Right cardiac atrium (tissue), 5 donors: ENCODE measurements at places on chromosomes 12 and 14.

- peak; percentile 71 for DNase-seq
These were observed 28.8 kb downstream of the SPRING1 start for GRCh38 chr12:116708826-116709756.

GRCh38 chr12:108614041-108614440 is 16.2 kb upstream of the TMEM119 start:
- DNase-seq = no peak

GRCh38 chr14:40694023-40694422 is 912.7 kb upstream of the LRFN5 start:
- DNase-seq = no peak

DNA sequence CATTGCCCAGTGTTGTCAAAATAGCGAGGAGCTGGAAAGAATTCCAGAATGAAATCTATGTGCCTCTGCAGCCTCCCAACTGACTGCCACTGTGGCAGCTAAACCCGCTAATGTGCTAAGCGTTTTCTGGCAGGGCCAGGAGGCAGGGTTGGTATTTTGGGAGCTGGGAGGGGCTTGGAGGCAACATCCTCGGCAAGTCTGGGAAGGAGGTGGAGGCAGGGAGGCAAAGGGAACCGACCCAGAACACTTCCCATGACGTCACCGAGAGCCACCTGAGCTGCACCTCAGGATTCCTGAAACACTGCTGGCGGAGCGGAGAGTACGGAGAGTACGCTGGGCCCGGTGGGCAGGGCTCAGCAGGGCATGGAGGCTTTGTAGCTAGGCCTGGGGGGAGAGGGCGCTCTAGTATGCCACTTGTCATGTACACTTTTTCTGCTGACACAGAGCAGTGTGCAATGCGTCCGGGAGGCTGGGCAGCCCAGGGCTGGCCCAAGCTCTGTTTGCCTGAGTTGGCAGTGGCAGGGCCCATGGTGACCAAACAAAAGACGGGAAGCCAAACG is 81.5 kb downstream of the DPF3 start:
- peak; percentile 78 for DNase-seq

GRCh38 chr12:23944067-23944466 is 5.4 kb downstream of the SOX5 start:
- DNase-seq = no peak

GRCh38 chr12:57604454-57604991 is at the start of gene DTX3:
TSS of gene DTX3 (plus strand) at chr12:57604824. CDS start at chr12:57606518, 1,694 bp downstream.
- peak; percentile 79 for DNase-seq

DNA sequence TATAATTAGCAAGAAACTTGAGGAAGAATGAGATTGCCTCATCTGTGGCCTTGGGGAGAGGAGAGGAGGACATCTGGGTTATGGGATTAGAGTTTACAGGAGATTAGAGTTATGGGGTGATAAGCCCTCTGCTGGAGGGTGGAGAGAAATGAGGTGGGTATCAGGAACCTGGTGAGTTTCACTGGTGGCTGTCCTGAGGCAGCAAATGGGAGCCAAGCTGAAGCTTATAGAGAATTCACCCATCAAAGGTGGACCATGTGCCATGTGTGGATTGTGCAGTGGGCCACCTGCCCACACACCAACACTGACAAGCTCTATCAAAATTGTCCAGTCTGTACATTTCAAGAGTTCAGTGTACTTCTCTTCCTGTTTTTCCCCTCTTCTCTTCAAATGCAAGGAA is 135.3 kb downstream of the AEBP2 start:
- no peak for DNase-seq

GRCh38 chr12:6554168-6555017 is 1.4 kb downstream of the IFFO1 start:
- DNase-seq = peak; percentile 90

DNA sequence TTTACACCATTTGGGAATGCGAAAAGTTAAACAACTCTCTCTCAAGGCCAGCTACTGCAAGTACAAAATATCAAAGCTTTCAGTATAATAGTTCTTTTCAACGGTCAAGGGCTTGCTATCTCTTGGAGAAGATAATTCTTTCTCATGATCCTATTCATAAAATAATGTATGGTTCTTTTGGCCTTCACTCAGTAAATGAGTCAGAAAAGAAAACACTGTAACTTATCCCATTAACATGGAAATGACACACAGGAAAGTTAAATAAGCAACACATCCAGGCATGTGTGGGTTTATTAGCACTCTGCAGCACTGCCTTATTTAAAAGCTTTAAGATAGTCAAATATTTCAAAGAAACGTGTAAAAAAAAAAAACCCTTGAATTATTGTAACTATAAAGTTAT is 36.9 kb downstream of the ZFC3H1 start:
- DNase-seq = no peak

DNA sequence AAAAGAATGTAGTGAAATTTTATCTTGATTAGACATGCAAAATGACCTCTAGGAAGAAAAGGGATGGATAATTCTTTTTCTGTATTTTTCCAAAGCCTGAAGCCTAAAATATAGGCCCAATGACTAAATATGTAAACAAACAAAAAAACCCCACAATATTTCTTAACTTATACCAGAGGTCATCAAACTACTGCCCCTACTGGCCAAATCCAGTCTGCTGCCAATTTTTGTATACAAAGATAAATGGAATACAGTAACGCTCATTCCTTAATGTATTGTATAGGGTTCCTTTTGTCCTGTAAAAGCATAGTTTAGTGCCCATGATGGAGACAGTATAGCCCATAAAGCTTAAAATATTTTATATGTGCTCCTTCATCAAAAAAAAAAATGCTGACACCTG is 145.7 kb upstream of the ALG10 start:
- DNase-seq = no peak

- no peak for DNase-seq
These were observed 198.6 kb upstream of the DIO3 start for GRCh38 chr14:101362529-101363260.

- DNase-seq = no peak
These were observed 153.8 kb upstream of the DDHD1 start for GRCh38 chr14:53306911-53307310.

GRCh38 chr12:49342066-49342913 is 4.4 kb upstream of the DNAJC22 start:
- peak; percentile 87 for DNase-seq

DNA sequence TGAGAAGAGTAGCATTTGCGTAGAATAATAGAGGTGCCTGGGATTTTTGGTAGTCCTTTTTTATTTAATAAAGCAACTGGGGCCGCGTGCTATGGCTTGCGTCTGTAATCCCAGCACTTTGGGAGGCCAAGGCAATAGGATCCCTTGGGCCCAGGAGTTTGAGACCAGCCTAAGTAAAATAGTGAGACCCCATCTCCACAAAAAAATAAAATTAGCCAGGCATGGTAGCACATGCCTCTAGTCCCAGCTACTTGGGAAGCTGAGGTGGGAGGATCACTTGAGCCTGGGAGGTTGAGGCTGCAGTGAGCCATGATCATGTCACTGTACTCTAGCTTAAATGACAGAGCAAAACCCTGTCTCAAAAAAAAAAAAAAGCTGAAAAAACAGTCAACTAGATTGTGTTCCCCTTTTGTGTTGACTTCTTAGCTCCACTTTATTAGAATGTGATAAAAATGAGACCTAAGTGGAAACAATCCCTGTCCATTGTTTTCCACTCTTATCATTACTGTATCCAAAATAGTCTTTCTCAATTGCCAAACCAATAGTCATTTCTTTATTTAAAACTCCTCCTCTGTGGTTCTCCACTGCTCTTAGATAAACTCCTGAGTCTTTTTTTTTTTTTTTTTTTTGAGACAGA is 7.4 kb downstream of the PRKCH start:
- DNase-seq = no peak

- DNase-seq = no peak
These were observed 50.5 kb downstream of the TRAF3 start for GRCh38 chr14:102827716-102828115.

DNA sequence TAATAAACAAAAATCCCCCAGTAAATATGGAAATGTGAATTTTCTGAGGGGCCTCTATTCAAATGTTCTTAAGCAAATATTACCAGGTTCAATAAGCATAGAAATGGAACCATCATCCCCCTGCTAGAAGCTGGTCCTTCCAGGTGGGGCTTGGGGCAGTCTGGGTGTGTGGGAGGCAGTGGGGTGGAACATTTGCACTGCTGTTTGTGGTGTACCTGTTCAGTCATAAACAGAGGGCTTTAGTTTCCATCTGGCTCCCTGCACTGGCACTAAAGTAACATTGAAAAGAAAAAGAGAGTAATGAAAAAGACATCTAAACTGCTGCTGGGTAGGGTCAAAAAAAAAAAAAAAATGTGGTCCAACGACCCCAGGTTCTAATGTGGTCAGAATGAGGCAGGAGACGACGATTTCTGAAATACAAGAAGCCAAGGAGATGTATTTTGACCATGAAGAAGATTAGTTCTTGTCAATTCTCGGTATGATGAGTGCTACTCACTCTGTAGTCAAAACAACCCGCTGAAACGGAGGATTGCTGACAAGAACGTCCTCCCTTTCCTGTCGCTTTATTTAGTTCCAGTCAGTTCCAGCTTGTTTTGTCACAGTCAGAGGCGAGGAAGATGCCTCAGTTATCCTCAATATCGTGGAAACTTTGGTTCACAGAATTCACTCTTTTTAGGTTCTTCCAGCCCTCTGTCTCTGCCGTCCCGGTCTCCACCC is 44.2 kb upstream of the MANSC4 start:
- no peak for DNase-seq

DNA sequence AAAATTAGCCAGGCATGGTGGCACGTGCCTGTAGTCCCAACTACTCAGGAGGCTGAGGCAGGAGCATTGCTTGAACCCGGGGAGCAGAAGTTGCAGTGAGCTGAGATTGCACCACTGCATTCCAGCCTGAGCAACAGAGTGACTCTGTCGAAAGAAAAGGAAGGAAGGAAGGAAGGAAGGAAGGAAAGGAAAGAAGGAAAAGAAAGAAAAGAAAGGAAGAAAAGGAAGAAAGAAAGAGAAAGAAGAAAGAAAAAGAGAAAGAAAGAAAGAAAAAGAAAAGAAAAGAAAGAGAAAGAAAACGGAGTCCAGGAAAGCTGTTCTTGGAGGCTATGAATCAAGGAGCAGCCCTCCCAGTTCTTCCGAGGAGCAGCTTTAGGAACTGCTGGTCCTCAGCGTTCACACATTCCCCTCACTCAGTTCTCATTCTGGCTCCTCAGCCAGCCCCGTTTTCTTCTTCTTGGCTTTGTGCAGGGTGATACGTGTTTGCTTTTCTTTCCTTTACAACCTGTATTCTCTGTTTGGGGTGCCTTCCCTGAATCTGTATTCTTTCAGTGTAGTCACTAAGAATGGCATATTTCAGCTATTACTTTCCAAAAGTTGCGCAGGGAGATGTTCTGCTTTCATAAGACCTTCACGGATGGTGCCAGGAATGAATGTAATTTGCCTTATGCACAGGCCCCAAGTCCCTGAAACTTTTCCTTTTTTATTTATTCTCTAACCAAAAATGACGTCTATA is 12.2 kb downstream of the FBXL14 start:
- no peak for DNase-seq

GRCh38 chr12:46388427-46389021 is 16.0 kb upstream of the SLC38A2 start:
- no peak for DNase-seq

GRCh38 chr12:116385486-116386217 is 108.2 kb upstream of the MED13L start:
- no peak for DNase-seq

- DNase-seq = no peak
These were observed 37.0 kb upstream of the BAZ1A start for GRCh38 chr14:34912182-34912581.

- DNase-seq = no peak
These were observed 47.5 kb downstream of the LRFN5 start for GRCh38 chr14:41654196-41654595.

DNA sequence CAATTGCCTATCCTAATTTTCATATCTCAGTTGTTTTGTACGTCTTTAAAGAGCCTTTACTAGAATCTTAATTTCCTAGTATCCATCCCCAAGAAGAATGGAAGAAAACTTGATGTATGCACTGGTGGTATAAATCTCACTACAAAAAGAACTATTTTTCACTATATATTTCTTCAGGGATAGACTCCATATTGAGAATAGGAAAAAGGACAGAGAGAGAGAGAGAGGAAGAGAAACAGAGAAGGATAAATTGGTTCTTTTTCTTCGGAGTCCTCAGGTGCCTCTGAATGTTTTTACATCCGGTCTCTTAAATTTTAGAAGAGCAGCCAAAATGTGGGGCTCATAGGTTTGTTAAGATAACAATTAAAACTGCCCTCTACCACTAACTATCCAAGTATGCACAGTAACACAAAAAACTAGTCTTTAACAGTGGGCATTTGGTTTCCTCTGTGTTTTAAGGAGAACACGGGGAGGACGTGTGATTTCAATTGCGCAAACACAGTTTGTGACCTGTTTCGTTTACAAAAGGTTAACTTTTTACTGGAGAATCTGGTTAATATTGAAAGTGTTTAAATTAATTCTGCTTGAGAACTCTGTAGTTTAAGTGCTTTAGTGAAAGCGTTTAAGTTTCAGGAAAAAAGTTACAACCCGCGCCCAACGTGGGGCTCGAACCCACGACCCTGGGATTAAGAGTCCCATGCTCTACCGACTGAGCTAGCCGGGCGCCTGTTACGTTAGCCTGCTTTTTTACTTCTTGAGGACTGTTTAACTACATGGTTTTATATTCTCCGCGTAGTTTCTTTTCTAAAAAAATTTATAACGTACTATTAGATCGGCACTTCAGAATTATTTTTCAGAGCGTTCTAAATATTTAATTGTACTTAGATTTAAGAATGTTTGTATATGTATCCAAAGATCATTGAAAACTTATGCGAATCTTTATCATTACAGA is 5.1 kb upstream of the PSMA3 start:
- DNase-seq = peak; percentile 65

- no peak for DNase-seq
These were observed 100.5 kb downstream of the TSPAN8 start for GRCh38 chr12:71057330-71057729.

- DNase-seq = no peak
These were observed 234.4 kb upstream of the DAAM1 start for GRCh38 chr14:58954052-58954451.

- DNase-seq = no peak
These were observed 190.8 kb upstream of the TMEM132C start for GRCh38 chr12:128076188-128076587.

- DNase-seq = no peak
These were observed 86.0 kb upstream of the ATF1 start for GRCh38 chr12:50677858-50678257.

DNA sequence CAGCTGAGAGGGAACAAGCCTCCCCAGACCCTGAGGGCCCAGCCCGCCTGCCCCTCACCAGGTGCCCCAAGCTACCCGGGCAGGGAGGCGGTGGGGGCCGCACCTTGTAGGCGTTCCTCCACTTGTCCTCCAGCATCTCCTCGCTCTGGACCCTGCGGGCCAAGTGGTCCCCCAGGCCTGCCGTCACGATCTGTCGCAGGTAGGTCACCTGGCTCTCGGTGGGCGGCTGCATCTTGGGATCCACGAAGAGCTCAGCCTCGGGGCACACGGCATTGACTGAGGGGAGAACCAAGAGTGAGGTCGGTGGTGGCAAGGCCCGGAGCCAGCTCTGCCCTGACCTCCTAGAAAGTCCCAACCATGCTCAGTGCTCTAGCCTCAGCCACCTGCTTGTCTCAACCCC is 36.6 kb downstream of the DHX37 start:
- DNase-seq = peak; percentile 36

GRCh38 chr12:11922361-11922760 is 148.4 kb upstream of the BCL2L14 start:
- no peak for DNase-seq
